ENCODE measurements at places on chromosomes 4 and X.

GRCh38 chrX:56764153-56764974 lies 35.3 kb downstream of the NBDY start:
- DNase-seq = no peak

GRCh38 chrX:106612393-106612763 lies 600 bp downstream of the RADX start:
- DNase-seq = no peak

DNA sequence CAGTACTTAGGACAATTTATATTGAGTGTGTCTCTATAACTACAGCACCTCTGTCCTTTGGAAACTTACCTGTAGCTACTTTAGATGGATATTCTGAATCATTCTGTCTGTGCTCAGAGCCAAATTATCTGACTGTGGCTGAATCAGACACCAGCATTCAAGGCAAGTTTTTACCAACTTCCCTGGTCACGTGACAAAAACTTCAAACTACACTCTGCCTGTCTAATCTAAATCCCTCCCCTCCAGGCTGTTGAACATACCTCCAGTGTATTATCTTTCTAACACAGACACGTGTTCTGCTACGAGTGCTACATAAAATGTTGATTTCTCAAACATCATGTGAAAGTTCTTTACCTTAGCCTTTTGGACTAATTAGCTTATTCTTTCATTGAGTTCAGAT lies 641.2 kb upstream of the CPEB2 start:
- DNase-seq = no peak

GRCh38 chr4:112330921-112331320 lies 33.8 kb downstream of the ALPK1 start:
- DNase-seq = no peak

GRCh38 chrX:38052096-38052495 lies 45.7 kb downstream of the SYTL5 start:
- DNase-seq = no peak

Measured in KG1 (cell line).